ENCODE measurements at places on chromosomes 13 and 19.

DNA sequence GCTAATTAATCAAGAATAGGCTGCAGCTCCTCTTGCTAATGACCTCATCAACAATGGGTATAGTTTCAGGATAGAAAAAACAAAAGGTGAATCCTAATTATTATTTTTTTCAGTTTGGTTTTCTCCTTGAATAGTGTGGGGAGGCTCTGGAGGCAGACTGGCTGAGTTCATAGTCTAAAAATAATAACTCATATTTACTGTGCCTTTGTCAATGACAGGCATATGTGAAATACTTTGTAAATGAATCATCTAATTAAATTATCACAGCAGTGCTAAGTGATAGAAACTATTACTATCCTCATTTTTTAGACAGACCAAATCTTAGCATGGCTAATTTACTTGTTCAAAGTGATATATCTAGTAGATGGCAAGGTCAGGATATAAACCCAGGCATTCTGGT, 1261.0 kb upstream of the SLC10A2 start:
- DNase-seq = no peak

DNA sequence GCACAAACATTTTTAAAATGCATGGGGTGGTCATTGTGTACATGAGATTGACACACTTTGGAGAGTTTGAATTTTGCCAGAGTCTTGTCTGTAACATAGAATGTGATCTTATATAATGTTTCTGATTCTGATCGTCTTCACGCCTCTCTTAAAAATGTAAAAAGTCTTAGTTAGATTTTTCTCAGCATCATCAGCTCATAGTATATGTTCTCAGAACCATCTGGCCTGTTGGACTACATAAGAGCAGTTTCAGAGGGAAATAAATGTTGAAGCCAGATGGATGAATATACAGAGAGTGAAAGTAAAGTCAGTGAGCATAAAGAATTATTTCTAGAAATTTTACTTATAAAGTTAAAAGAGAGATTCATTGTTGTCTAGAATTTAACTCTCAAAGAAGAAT, 789.9 kb upstream of the MIR17HG start:
- DNase-seq = no peak

DNA sequence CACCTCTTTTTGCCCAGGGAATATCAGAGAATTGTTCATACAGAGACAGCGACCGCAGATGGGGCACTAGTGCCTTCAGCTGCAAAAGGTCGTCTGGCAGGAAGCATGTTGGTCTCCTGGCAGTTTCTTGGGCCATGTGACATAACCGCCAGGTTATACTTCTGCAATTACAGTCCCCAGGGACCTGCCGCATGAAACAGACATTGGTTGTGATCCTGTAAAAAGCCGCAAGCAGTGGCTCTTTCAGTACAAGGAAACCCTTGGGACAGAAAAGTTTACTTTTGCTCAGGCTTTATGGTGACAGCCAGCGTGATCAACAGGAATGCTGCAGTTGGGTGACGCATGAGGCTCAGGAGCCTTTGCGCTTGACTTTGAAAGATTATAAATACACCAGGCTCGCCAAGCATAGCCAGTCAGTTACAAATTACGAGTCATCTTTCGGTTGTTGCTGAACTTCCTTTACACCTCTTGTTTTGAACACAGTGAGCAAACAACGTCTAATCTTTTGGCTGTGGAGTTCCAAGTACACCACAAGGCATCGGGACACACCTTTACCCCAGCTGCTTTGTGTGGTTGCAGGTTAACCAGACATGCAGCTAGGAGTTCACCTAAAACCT, 50.5 kb upstream of the UBE2L5 start:
- peak; percentile 75 for DNase-seq

DNA sequence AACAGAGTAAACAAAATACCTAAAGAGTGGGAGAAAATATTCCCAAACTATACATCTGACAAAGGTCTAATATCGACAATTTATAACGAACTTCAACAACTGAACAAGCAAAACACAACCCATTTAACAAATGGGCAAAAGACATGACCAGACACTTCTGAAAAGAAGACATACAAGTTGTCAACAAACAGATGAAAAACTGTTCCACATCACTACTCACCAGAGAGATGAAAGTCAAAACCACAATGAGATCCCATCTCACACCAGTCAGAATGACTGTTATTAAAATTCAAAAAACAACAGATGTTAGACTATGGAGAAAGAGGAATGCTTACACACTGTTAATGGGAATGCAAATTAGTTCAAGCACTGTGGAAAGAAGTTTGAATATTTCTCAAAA, 233.8 kb upstream of the EDNRB start:
- DNase-seq = no peak

DNA sequence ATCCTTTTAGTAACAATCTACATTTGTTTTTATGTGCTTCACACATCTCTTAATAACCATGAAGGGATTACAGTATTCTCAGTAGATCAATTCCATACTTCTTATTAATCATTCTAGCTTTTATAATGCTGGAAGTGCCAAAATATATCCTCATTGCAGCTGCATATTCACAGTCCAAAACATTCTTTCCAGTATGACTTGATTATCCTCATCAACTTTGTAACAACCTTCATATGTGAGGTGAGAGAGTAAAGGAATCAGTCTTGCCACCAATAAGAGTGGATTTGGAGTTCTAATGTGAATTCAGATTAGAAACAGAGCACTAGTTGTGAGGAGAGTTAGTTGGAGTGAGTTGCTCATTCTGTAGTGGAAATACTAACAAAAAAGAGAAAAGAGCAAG, 208.0 kb upstream of the SPRY2 start:
- no peak for DNase-seq
